Body of pancreas (tissue), 4 donors: ENCODE measurements at places on chromosomes 2 and 18.

DNA sequence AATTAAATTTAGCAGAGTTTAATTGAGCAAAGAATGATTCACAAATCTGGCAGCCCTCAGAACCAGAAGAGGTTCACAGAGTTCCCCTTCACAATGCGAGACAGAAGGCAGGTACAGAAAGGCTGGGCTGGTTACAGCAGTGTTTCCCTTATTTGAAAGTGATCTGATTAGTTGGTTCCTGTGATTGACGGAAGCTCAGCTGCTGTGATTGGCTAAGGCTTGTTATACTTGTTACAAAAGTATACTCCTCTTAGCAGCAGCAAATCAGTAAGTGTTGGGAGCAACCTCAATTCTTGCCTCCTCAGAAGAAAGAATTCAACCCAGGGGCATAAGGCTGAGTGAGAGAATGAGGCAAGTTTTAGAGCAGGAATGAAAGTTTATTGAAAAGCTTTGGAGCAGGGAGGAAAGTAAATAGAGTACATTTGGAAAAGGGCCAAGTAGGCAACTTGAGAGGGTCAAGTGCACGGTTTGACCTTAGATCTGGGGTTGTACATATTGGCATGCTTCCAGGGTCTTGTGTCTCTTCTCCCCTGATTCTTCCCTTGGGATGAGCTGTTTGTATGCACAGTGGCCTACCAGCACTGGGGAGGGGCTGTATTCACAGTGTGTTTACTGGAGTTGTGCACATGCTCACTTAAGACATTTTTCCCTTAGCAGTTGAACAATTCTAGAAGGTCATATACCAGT, 431.8 kb upstream of the RAB12 start:
- DNase-seq, result peak; percentile 63

DNA sequence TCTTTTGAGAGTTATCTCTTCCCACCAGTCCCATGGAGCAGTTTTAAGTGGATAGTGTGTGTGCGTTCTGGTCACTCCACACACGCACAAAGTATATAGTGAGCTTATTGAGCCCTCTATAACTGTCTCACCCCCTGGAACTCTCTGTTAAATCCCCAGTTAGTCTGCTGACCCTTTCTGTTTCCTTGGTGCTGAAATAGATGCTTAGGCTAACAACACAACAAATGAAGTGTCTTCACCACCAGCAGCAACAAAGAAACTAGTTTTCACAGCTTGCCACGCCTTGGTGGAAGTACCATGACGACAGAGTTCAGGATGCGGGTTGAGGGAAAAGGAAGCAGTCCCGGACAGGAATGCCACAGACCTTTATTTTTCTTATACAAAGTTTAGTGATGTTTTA, 203.5 kb upstream of the TMEFF2 start:
- no peak for DNase-seq

DNA sequence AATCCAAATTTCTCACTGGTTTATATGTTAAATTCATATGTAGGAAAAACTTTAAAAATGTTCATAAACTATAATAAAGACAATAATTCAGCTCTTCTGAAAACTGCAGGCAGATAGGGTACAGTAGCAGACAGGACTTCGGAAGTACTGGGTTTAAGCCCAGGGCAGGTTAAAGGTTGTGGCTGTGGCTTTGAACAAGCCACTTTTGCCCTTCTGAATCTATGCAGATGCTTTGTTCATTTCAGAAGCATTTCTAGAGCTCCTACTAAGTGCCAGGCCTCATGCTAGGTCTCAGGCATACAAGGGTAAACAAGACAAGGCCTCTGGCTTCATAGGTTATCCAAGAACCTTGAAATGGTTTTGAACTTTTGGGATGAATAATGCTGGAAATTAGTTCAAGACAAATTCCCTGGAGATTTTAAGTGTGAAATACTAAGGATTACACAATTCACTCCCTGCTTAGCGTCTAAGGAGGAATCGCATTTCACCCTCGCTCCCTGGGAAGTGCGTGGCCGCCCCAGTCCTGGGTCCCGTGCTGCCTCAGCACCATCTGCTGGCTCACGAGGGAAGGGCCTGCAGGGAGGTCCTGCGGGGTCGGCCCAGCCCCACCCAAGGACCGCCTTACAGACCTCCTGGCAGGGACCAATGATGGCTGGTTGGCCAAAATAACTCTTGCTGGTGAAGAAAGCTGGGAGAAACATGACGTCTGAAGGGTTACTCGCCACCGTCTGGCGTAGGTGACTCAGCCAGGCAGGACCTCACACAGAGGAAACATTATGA, 67.7 kb upstream of the L3MBTL4 start:
- DNase-seq, result peak; percentile 57

DNA sequence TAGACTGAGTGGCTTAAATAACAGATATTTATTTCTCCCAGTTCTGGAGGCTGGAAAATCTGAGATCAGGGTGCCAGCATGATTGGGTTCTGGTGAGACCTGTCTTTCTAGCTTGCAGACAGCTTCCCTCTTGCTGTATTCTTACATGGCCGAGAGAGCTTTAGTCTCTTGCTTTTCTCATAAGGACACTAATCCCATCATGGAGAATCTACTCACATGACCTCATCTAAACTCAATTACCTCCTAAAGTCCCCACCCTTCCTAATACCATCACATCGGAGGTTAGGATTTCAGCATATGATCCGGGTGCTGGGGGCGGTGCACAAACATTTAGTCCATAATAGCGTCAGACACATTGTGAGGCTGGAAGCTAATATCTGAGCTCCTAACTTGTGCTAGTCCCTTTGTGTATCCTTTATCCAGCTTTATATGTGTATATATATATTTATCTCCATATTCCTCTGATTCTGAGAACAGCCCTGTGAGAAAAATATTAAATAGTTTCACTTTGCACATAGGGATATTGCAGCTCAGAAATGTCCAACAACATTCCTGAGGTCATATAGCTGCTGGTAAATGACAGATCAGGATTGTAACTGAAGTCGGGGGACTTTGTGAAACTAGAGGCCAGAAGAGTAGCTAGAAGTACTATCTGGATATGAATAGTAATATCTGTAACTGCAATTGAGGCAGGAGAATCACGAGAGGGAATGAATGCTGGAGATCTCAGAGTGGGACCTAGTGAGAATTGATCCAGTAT, 28.9 kb downstream of the MARCHF4 start:
- DNase-seq, result no peak

DNA sequence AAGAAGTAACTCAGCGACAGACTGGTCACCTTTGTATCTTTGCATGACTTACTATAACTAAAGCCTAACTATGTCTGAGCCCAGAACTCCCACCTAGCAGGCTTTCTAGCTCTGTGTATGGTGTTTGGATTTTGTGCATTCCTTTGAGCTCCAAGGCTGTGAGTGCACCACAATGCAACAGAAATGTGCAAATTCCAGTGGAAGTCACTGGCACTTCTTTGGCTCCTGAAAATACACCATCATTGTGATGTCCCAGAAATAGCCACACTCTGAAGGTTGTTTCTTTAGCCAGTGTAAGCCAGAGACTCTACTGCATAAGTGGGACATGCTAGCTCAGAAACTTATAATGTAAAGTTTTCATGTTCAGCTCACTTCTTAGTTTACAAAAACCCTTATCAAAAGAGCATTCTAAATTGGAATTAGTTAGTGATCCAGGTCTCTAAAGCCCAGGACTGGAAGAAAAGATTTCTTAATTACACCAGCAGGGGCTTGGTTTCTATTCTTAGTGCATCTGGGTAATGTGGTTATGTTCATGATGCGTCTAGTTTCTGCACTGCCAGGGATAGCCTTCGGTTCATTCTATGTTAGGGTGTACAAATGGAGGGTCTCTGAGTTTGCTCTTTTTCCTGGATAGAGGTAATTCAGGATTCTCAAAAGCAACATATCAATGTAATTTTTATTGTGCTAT, 1239.5 kb upstream of the ZEB2 start:
- DNase-seq, result no peak

DNA sequence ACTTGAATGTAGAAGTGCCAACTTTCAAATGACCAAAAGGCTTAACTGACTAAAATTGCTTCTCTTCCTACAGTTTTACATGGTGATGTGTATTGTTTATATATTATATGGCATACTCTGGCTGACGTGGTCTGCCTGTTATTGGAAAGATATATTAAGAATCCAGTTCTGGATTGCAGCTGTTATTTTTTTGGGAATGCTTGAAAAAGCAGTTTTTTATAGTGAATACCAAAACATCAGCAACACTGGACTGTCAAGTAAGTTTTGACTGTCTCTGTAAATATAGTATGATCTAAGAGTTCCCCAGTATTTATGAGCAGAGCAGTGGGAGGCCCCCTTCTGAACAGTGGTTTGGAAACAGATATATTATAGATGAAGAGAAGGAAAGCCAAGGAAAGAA, 26.2 kb downstream of the TMEM87B start:
- DNase-seq, result no peak

DNA sequence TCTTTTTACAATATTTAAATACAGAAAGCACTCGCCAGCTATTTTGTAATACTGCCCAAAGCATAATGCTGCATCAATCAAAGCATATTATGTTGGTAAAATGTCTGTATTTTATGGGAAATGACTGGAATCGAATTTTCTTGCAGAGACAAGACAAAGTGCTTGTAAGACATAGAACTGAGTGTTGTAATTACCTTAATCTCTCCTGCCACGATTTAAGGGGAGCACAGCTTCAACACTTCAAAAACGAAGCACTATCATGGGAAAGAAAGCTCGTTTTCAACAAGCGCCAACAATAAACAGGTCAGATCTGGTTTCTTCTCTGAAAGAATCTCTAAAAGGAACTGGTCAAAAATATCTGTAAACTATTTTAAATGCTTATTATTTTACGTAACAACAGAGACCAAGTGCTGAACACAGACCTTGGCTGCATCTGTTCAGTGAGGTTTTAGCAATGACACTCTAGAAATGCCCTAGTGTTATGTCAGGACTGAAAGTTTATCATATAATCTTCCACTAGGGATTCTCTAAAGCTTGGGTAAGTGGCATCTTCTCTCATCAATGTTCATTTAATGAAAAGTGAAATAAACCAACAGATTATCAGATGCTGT, 19.0 kb downstream of the RND3 start:
- no peak for DNase-seq

- peak; percentile 66 for DNase-seq
Measured at GRCh38 chr2:54675738-54676137, 47.7 kb upstream of the EML6 start.

DNA sequence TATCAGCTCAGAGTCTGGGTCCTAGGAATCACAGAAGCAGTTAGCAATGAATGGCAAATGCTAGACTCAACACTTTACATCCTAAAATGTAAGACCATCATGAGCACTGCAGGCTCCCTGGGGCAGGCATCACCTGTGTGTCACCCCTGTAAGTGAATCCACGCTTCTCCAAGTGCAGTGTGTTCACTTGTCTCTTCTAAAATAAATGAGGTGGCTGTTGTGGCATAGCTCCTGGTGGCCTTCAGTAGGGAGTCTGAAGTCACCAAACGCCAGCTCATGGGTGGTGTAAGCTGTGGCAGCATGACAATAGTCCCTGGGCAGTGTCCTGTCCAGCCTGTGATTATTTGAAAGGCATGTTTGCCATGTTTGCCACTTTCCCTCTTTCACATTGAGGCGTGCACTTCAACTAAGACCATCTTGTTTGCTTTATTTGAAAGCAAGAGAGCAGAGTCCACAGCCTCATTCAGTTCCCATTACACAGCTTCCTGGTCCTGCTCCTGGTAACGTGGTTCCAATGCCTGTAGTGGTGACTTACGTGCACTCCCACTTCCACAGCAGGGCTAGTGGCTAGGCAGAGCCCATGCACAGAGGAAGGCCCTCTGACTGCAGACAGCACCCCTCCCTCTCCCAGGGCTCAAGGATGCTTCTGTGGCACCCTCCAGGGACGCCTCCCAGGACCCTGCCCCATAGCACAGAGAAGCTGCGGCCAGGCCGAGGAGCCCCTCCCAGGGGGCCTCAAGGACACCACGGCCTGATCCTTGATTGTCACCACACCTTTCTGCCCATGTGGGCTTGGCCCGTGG, 24.3 kb downstream of the COA5 start:
- no peak for DNase-seq

DNA sequence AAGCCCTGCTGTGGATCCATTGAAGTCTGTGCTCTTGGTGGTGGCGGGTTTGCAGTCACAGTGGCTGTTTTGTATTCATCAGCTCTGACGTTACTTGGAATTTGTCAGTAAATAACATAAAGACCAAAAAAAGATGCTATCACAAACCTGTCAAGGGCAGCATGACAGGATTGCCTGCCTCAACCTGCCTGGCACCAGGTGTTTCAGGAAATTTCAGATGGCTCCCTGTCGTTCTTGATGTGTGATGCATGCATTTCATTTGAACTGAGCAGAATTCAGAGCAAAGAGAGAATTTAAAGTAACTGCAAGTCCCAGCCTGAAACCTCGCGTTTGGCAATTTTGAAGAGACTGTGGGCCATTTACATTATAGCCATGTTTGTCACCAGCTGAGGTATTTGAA, 50.3 kb upstream of the EPC2 start:
- DNase-seq, result no peak

GRCh38 chr2:117875786-117876185, 61.3 kb downstream of the DDX18 start:
- no peak for DNase-seq

- DNase-seq, result no peak
Measured at GRCh38 chr18:74902147-74902455, 304.4 kb downstream of the ZNF407 start.

- DNase-seq, result no peak
Measured at GRCh38 chr2:60073201-60073600, 480.3 kb downstream of the BCL11A start.

DNA sequence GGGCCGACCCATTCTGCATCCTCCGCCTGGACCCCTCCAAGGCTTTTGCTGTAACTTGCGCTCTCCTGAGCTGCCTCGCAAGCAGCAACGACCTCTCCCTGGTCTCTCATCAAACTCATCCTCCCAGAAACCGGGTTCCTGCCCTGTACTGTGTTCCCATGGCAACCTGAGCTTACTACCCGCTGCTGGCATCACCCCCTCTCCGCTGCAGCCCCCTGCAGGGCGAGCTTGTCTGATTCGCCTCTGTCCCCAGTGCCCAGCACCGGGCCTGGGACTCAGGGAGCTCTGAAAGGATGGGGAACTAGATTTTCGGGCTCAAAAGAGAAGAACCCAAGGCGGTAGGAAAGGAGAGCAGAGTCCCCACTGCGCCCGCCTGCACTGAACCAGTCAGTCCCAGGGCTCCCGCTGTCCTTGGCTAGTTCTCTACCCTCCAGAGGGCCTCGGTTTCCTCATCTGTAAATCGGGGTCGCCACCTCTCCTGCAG, 463 bp downstream of the HS1BP3 start:
- peak; percentile 44 for DNase-seq
